ENCODE measurements at places on chromosomes 1 and 21.

DNA sequence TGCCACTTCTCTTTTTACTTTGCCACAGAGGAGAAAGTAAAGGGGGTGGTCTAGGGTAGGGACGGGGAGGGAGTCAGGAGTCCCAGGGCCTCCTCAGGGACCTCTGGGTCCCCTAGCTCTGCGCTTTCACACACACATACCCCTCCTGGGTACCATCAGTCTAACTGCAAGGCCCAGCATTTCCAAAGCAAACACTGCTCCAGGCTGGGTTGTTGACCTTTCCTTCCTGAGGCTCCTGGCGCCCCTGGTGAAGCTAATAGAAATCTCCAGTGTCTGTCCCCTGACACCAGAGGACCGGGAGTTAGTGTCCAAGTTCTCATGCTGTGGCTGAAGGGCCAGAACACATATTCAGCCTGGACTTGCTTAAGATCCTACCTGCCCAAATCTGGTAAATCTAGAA, 3.9 kb downstream of the TMEM63A start:
- DNase-seq = peak; percentile 17

DNA sequence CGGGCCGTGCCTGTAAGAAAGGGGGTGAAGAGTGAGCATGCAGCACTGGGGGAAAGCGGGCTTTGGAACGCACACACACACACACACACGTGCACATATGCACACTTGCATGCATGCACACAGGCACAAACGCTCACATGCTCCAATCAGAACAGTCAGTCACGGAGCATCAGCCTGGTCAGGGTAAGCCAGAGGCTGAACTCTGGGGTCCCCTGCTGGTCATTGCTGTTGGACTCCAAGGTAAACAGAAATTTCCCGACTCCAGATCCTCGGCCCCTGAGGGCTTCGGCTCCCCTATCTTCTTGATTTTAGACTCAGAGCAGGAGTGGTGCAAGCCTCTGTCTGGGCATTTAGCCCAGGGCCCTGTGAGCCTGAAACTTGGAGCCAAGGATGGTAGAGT, 54.2 kb downstream of the SYT2 start:
- DNase-seq = peak; percentile 17

DNA sequence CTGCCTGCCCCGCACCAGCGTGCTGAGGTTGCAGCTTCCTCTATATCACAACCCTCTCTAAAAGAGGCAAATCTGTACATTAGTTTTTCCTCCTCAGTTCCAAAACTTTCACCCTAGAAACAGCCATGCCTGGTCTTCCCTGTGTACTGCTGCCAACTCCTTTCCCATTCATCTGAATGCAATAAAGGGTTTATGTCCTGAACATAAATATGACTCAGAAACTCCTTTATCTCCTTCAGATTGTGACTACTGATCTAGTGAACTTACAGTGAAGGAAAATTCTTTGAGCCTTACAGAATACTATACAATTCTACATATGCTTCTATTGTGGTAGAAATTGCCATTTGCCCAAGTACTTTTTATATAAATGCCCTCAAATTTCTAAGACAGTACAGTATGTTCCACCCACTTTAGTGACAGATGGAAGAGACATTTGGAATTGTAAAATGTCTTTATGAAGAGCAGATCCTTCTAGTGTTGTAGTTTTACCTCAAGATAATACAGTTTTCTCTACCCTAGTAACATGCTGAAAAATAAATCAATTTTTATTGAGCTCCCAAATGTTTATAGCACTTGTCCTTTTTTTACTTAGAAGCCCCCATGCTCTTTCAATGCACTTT, 345.1 kb upstream of the SNX7 start:
- DNase-seq = peak; percentile 65

DNA sequence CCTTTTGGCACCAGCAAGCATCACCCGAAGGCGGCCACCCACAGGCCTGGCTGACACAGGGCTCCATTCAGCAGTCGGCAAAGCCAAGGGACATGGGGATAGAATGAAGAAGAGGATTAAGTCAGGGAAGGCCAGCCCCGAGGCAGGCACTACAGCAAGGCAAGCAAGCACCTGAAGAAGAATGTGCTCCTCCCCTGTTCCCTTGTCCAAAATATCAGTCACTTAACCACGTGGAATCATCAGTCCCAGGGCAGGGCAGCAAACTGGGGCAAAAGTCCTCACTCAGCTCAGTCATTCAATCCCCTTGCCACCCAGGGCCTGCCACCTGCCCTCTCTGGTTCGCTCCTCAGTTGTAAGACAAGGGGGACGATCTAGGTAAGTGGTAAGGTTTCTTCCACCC, 9.3 kb downstream of the KANK4 start:
- DNase-seq = no peak

- no peak for DNase-seq
Measured at GRCh38 chr1:34794001-34794789, 1.4 kb downstream of the GJA4 start.

DNA sequence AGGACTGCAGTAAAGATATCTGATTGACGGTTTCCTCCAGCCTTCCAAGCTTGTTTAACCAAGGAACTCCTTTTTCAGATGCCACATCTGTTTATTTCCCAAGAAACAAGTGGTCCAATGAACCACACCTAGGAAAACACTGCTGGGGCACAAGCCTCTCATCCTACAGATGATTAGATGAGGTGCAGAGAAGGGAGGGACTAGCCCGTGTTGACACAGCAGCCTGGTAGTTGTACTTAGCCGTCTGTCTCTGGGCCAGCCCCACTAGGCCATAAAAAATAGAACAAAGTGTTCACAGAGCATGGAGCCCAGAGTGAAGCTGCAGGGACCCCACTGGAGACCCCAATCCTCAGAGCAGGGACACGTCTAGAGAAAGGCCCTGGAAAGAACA, 32.1 kb downstream of the LRP8 start:
- DNase-seq = no peak

DNA sequence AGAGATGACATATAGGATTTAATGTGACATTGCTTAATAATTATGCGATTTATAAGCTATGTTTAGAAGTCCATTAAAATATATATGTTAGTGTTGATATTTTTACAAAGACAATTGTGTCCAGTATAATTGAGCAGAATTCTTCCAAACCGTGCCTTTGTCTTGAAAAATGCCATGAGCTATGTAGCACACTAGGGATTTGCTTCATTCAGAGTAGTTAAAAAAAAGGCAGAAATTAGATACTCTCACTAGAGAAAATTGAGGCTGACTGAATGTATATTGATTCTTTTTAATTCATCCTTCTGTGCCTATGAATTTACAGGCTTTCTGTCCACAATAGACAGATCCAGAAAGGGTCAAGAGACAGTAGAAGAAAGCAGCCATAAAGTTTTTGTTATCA, 429.0 kb downstream of the NEGR1 start:
- DNase-seq = no peak

DNA sequence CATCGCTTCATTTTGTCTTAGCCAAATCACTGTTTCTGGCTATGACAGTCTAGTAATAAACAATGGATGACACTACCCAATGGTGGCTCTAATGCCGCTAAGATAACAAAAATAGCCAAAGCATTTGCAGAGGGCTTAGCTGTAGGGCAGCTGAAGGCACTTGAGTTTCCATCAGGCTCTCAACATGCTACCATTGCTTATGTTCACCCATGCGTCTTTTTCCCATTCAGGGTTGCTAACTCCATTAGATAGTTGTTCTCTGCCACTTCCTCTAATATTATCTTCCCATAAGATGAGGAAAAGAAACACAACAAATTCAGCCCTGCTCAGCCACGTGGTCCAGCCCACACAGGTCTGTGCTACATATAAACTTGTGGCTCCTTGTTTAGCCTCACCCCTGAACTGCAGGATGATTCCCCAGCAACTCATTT, 159.6 kb downstream of the TOMM20 start:
- no peak for DNase-seq

DNA sequence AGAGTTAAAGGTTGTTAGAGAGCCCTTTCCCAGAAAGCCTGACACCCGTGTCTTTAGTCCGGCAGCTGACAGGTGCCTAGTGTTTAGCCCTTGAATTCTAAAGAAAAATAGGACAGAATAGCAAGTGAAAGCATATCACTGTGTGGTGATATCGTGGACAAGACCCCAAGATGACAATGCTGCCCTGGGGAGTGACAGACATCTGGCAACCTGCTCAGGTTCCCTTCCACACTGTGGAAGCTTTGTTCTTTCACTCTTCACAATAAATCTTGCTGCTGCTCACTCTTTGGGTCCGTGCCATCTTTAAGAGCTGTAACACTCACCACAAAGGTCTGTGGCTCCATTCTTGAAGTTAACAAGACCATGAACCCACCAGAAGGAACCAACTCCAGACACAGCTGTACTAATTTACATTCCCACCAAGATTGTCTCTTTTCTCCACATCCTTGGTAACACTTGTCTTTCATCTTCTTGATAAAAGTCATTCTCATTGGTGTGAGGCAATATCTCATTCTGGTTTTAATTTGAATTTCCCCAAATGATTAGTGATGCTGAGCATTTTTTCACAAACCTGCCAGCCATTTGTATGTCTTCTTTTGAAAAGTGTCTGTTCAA, 107.6 kb upstream of the SGIP1 start:
- no peak for DNase-seq

- peak; percentile 45 for DNase-seq
Measured at GRCh38 chr1:231021540-231022031, 18.5 kb downstream of the FAM89A start.

DNA sequence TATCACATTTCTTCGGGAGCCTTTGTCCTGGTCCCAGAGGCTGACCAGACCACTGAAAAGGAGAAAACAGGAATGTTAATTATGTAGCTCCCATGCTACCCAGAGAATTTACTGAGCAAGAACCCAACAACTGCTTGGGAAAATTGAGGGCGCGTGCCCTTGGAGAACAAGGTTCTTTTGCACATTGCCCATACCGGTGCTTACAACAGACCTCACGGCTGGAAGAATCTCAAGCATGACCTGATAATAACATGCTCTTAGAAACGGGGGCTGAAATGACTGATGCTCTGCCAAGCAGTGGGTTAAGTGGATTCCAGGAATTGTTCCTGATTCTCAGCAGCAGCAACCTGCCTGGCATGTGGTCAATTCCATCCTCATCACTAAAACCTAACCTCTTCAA, 49.3 kb upstream of the AJAP1 start:
- DNase-seq = no peak

DNA sequence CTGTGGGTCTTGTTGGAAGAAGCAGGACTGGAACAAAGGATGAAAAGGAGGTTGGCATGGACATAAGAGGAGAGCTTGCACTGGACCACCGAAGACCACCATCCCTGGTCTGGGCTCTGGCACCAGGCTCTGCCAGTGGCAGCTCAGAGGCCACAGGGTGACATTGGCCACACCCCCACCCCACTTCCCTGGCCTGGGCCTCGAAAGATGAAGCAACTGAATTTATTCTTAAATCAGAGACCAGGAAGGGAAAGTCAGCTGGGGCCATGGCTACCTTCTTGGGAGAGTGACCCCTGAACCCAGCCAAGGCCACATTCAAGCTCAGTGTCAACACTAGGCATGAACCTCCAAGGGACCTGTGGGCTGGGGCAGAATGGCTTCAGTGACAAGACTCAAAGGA, 4.0 kb downstream of the KLHDC7A start:
- no peak for DNase-seq

DNA sequence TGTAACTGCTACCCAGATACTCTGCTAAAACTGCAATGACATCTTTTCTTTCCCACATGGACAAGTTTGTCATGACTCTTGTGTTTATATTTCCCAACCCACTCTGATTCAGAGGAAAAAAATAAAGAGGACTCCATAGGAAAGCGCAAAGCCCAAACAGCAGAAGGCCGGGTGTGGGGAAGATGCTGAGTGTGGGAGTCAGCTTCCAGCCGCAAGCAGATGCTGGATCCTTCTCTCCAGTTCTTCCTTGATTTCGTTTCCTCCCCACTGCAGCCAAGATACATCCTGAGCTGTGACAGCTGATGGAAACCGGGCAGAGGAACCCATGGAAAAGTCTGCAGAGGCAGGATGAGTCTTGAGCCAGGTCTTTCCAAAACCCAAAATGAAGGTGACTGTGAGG, 498.2 kb downstream of the PLPP3 start:
- no peak for DNase-seq

DNA sequence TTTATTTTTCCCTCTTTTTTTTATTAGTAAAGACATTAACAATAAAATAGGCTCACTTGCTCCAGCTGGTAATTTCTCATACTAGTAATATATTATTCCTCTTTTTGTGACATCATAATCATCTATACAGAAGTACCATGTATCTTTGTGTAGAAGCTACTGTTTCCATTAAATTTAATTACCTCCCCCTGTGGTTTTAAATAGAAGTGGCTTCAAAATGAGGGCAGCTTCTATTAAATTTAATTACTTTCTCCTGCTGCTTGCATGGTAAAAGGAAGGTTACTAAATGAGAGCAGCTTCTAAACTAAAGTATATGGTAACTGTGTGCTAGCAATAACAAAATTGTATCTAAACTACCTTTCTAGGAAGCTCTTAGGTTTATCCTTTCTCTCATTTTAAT, 94.0 kb downstream of the DPYD start:
- DNase-seq = no peak

DNA sequence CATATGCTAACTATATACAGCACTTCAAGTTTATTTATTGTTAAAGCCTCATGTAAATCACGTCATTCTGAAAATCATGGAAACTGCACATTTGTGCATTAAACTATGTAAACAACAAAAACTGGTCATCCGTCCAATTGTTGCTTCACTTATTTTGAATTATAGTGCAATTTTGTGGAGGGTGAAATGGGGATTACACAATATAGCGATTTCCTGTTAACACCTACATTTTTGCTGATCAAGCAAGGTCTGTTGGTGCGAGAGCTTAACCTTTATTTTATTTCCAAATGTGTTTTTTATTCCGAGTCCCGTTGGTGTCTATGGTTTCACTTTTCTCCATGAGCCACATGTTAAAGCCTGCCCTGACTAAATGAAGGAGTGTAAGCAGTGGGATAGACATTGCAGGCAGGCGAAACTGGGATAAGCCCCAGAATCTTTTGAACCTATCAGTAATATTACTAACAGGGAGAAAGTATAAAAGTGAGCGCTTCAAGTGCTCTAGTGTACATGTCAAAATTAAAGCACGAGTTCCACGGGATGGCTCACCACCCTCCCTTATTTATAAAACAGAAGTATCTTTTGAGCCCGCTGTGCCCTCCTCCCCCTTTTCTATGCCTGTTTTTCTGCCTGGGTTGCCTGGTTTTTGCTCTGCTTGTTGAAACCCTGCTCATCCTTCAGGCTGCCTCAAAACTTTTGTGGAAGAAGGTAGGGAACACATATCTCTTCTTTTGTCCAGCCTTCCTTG, 120.7 kb downstream of the NFIA start:
- no peak for DNase-seq

- no peak for DNase-seq
Measured at GRCh38 chr1:215595231-215595630, 28.1 kb downstream of the KCTD3 start.

GRCh38 chr1:35188578-35189392, 4.2 kb downstream of the SFPQ start:
- DNase-seq = no peak

- no peak for DNase-seq
Measured at GRCh38 chr1:185438936-185439335, 121.9 kb upstream of the IVNS1ABP start.

Data from dermis blood vessel endothelial cell (primary cell).